ENCODE measurements at places on chromosomes 6 and 20.

DNA sequence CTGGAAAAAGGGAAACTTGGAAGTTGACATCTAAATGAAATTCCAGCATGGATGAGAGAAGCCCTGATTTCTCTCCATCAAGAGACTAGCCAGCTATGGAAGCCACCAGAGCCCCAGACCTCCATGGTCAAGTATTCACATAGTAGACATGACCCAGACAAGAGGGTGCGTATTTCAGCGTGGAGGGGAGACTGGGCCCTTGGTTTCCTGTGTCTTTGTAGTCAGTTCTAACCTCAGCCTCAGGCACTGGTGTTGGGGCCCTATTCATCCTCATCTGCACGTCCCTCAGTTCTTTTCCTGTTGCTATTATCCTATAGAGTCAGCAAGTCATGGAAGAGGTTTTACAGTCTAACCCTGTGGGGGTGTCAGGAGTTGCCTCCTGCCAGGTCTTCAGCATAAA, 12.5 kb downstream of the GNL1 start:
- no peak for DNase-seq

DNA sequence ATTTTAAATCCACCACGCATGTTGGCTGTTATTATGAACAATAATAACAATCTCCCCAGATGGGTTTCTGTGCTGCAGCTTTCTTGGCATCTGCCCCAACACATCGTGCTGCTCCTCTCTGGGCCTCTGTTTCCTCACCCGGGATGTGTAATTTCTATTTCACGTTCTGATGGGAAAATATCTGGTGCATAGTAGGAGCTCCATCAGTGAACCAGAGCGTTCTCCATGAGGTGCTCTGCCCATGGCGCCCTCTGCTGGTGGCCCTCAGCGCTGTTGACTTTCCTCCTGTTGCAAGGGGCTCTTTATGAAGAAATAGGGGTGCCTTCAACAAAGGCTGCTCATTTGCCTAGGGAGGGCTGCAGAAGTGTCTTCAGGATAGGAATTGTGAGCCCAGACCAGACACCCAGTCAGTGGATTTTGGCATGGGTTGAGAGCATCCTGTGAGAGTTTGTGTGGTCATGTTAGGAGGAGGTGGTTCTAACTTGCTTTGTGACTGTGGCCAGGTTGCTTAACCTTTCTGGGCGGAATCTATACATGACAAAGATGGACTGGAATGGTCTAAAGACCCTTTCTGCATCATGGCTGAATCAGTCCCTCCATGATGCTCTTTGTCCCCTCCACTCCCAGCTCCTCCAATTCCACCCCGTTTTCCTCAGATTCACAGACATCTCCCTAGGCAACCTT, 8.1 kb downstream of the SCRT2 start:
- peak; percentile 81 for DNase-seq

DNA sequence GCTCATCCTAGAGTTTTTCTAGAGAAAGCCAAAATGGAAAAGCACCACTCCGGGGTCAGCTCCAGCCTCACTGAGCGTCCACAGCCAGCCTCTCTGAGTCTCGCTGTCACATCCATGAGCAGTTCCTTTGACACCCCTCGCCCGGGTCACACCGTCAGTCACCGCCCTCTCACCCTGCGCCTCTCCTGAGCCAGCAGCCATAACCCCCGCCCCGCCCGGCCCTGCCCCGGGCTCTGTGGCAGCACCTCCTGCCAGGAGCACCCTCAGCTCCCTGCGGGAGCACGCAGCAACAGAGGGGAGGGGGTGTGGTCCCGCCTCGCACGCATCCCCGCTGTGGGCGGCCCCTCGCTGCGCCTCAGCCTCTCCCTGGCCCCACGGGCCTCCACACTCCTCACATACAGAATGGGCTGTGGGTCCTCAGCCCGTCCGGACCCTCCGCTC, 267.7 kb downstream of the TAF4 start:
- DNase-seq: no peak

DNA sequence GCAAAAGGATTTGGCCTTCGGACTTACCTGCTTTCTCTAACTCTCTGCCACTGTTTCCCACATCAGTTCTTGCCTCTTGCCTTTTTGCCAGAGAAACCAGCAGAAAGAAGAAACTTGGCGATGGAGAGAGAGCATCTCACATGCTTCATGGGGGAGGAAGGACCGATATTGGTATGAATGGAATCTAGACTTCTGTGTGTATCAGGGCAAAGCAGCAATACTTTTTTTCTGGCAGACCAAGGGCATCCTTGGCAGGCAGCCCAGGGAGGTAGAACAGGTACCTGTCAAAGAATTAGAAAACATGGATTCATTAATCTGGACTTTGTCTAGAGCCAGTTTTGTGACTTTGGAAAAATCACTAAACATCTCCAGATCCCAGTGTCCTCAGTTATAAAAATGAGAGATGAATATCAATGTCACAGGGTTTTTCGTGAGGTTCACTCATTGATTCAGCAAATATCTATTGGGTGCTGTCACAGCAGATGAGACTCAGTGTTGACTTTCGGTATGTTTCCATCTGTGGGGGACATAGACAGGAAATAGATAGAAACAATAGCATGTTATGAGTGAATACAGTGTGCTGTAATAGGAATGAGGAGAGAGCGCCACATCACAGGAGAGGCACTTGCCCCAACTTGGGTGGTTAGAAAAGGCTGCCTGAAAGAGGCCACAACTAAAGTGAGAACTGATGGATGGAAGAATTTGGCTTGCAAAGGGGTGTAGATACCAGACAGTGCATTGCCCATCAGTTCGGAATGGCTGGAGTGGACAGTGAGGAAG, 114.1 kb downstream of the CD83 start:
- no peak for DNase-seq

GRCh38 chr20:23407781-23408464, 13.4 kb downstream of the NAPB start:
- no peak for DNase-seq

GRCh38 chr6:137190583-137191094, 17.2 kb upstream of the IL22RA2 start:
- DNase-seq: no peak

DNA sequence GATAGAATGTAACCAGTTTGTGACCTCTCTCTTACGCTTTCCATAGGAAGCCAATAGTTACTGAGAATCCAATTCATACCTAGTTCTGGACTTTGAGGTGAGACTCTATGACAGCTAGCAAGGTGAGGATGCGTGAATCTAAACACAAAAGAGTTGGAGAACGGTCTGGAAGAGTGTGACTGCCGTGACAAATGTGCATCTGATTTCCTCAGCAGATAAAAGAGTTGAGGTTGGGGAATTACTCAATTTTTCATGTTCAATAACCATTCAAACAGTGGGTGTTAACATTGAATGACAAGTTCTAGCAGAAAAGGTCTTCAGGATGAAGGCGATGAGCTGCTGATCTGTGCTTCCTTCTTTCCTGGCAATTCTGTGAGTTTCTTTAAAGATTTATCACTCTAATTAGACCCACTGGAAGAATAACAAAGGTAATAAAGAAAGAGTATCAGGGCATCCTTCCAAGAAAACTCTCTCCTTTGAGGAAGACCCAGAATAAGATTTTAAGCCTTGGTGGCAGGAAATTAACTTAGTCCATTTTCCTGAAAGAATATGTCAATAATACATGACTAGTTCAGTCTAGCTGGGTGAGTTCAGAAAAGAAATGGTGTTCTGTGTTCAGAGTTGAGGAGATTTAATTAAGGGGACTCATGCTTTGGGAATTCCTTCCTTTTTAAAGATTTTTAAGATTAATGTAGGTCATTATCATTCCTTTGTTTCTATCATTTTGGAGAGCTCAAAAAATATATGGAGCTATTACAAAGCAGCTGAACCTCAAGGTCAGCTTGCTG, 24.5 kb downstream of the KIF3B start:
- DNase-seq: no peak

- DNase-seq: no peak
These were observed 52.8 kb downstream of the B4GALT5 start for GRCh38 chr20:49660912-49661311.

DNA sequence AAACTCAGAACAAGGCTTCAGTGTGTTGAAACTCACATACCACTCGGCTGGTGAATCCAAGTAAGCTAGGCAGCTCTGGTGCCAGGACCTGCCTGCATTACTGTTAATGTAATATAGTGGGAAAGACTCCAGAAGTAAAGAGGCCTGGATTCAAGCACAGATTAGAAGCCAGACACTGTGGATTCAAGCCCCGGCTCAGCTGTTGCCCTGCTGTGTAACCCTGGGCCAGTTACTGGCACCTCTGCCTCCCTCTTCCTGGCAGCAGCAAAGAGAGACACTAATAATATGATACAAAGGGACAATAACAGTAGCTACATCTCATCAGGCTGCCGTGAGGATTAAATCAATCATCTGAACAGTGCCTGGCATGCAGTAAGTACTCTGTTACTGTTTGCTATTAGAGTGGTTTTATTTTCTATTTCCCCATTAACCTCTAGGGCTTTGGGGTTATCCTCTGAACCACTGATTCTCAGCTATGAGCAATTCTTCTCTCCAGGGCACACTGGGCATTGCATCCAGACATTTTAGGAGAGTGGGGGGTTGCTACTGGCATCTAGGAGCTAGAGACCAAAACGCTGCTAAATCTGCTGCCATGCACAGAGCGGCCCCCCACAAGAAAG, 92.9 kb downstream of the ZMYND8 start:
- no peak for DNase-seq

GRCh38 chr6:153424719-153425400, 293.8 kb upstream of the RGS17 start:
- no peak for DNase-seq

GRCh38 chr6:37582306-37582705, 82.6 kb upstream of the CCDC167 start:
- DNase-seq: no peak

DNA sequence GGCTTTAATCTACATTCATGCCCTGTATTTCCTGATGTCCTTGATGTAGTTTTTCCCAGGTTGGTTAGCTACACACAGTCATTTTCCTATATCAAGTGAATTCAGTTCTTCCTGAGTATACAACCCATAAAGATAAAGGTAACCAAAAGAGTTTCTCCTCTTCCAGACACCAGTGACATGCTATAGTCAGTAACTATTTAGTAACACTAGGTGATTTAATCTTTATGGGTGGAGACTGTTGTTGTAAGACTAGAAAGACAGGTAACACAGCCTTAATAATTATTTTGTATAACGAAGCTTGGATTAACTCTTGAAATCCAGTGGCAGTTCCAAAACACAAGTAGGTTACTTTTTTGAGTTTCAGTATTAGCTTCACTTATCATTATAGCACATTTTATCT, 17.6 kb downstream of the MCUR1 start:
- DNase-seq: no peak

GRCh38 chr20:52481443-52481842, 289.9 kb upstream of the ZFP64 start:
- no peak for DNase-seq

GRCh38 chr6:170048615-170049256, 242.1 kb downstream of the DLL1 start:
- no peak for DNase-seq

GRCh38 chr20:55882910-55883309, 122.4 kb downstream of the CBLN4 start:
- DNase-seq: no peak

GRCh38 chr20:50587291-50587961, 77.2 kb downstream of the PTPN1 start:
- no peak for DNase-seq

DNA sequence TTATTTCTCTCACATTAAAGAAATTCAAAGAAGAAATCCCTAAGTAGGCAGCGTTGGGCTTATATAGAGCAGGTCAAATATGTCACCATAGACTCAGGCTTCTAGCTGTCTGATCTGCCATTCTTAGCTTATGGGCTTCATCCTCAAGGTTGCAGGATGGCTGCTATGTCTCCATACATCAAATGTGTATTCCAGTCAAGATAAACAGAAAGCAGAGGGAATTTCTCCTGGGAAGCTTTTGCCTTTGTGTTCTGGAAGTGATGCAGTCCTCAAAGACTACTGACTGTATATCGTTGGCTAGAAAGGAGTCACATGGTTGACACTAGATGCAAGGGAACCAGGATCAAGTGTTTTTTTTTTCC, 36.0 kb downstream of the ZNF341 start:
- no peak for DNase-seq

GRCh38 chr6:39488255-39488879, 165.9 kb upstream of the KCNK16 start:
- no peak for DNase-seq

GRCh38 chr6:39051399-39052122, 3.0 kb downstream of the GLP1R start:
- DNase-seq: no peak

DNA sequence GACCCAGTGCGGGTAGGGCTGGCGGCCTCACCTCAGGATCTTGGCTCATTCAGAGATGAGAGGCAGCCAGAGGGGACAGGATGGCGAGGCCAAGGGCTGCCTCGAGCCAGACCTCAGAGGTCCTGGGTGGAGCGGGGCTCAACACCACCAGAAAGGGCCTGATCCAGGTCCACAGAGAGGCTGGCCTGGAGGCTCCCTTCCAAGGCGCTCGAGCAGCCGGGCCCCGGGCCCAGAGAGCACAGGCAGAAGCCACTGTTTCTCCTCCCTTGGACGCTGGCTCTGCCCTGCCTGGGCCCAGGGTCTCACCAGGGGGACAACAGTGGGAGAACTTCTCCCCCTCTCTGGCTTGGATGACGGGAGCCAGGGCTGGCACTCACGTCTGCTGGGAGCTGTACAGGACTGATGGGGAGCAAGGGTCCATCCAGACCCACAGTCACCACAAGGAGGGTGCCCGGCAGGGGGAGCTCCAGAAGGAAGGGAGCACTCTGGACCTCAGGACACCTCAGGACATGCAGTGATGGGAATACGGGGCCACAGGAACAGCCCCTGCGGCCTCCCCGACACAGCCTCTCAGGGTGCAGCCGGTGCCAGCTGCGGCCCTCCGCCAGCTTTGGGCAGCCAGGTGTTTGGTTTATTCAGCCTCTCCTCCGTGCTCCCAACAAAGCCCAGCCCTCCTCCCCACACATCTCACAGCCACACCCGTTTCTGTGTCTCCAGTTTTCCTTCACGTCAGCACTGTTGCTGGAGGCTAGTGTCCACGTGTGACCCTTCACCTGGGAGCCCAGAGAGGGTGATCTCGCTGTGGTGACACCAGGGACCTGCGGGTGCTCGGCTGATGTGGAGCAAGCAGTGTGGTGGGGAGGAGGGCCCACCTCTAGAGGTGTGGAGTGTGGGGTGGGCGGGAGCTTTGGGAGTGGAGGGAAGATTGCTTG, 8.7 kb downstream of the RPS21 start:
- DNase-seq: no peak

- DNase-seq: no peak
These were observed 15.4 kb upstream of the SLPI start for GRCh38 chr20:45269754-45270270.

GRCh38 chr6:5674141-5674540, 332.6 kb downstream of the NRN1 start:
- no peak for DNase-seq
